ENCODE measurements at places on chromosomes 16 and 17.

DNA sequence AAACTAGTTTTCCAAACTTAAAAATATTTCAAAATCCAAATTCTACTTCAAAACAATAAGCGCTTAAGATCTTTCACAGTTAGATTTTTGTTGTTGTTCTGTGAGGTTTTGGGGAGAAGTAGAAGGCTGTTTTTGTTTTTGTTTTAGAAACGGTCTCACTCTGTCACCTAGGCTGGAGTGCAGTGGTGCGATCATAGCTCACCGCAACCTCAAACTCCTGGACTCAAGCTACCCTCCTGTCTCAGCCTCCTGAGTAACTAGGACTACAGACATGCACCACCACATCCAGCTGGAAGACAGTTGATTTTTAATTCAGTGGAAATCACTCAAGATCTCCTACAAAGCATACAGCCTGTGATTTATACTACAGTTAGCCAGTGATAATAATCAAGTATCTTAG is 2.7 kb downstream of the SHCBP1 start:
- DNase-seq: no peak

DNA sequence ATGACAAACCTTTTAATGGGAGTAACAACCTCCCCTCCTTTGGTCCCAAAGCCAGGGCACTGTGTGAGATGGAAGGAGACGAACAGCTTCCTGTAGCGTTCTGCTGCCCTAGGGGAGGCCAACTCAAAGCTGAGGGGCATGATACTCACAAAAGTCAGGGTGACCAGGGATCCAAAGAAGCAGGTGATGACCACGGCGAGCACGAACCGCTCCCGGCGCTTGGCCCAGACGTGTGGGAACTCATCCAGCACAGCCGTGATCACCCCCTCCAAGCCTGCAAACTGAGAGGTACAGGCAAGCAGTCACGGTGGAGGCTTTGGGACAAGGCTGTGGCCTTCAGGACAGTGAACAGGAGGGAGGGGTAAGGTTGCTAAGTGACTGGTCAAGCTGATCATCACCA is 25.1 kb downstream of the SLC6A4 start:
- no peak for DNase-seq

- no peak for DNase-seq
These were observed 47.2 kb upstream of the SKAP1 start for GRCh38 chr17:48477221-48477620.

DNA sequence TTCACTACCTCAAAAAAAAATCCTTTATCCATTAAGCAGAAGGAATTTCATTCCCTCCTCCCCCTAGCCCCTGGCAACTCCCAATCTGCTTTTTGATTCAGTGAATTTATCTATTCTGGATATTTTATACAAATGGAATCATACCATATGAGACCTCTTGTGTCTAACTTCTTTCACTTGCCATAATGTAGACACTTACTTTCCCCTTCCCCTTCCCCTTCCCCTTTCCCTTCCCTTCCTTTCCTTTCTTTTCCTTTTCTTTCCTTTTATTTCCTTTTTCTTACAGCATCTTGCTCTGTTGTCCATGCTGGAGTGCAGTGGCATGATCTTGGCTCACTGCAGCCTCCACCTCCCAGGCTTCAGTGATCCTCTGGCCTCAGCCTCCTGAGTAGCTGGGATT is 50.5 kb downstream of the PSMD12 start:
- no peak for DNase-seq
